Panc1 (cell line): ENCODE measurements at places on chromosomes 3 and 15. TPM values are rescaled to one million over a fixed set of nuclear protein-coding genes. Genes with fewer than 3 reads are reported as not detected.

The SPSB4 gene
- total RNA-seq, result 0.05 TPM

The ECE2 gene
- not detected for total RNA-seq

The ATP8B4 gene
- not detected for total RNA-seq

The TGM5 gene
- not detected for total RNA-seq

The ADAMTSL3 gene
- total RNA-seq, result not detected

The SLC51A gene
- not detected for total RNA-seq

The AZI2 gene
- 42.4 TPM for total RNA-seq

The GSK3B gene
- 35.3 TPM for total RNA-seq

The CLRN1 gene
- total RNA-seq, result not detected
